ENCODE measurements at places on chromosomes 5 and 9. TPM values are rescaled to one million over a fixed set of nuclear protein-coding genes. Genes with fewer than 3 reads are reported as not detected.

DNA sequence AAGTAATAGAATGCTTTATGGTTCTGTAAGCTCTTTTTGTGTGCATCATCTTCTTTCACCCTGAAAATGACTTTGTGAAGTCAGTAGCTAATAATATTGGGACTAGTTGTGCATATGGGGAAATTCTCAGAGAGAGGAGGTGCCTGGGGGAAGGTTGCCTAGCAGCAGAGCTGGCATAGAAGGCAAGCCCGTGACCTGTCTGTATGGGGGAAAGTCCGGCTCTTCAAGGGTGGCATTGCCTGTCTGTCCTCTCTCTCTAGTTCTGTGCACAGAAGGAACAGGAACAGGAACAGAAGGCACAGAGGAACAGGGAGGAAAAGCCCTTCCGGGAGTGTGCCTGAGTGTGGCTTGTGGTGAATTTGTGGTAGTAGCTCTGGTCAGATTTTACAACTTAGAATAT, 33.1 kb downstream of the SH3GL2 start:
- no peaks in the 10 kb centered on the region for H3K36me3 ChIP-seq
- no peaks in the 10 kb centered on the region for H3K27me3 ChIP-seq
- no peak for DNase-seq
- no peak overlapping the region for H3K27ac ChIP-seq
- H3K4me3 ChIP-seq = no peak overlapping the region

DNA sequence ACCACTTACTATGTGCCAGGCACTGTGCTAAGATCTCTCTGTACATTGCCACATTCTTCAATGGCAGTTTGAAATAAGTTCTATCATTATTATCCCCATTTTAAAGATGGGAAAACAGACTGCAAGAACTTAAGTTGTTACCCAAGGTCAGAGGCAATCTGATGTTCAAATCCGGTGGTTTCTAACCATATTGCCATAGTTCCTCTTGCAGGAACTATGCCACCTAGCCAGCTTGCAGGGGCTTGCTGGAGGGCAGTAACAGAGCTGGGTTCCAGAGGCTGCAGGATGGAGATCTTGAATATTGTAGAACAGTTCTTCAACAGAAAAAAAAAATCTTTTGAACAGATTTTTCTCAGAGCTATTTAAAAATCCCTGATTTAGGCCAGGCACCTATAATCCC, 71.8 kb upstream of the TNFAIP8 start:
- H3K27ac ChIP-seq = no peak overlapping the region
- peaks cover 11% of the 10 kb centered on the region for H3K36me3 ChIP-seq
- no peak for DNase-seq
- no peaks in the 10 kb centered on the region for H3K27me3 ChIP-seq
- H3K4me3 ChIP-seq = peak overlapping the region; percentile 46

GRCh38 chr9:78958892-78959291, 612.9 kb upstream of the TLE4 start:
- no peak for DNase-seq
- H3K4me3 ChIP-seq = no peak overlapping the region
- no peaks in the 10 kb centered on the region for H3K27me3 ChIP-seq
- no peaks in the 10 kb centered on the region for H3K4me1 ChIP-seq
- H3K36me3 ChIP-seq = no peaks in the 10 kb centered on the region

The SMAD5 gene
- 5.5 TPM for total RNA-seq

GRCh38 chr5:92749943-92750342, 831.1 kb downstream of the NR2F1-AS1 start:
- H3K27ac ChIP-seq = no peak overlapping the region
- no peaks in the 10 kb centered on the region for H3K36me3 ChIP-seq
- H3K4me1 ChIP-seq = no peaks in the 10 kb centered on the region
- DNase-seq = no peak

The NSG2 gene
- not detected for total RNA-seq

GRCh38 chr9:114493521-114494184, 11.6 kb downstream of the WHRN start:
- no peaks in the 10 kb centered on the region for H3K36me3 ChIP-seq
- H3K27ac ChIP-seq = no peak overlapping the region
- H3K27me3 ChIP-seq = no peaks in the 10 kb centered on the region
- peaks cover 7% of the 10 kb centered on the region for H3K4me1 ChIP-seq
- DNase-seq = no peak
- no peak overlapping the region for H3K4me3 ChIP-seq

The REEP2 gene
- total RNA-seq = not detected

DNA sequence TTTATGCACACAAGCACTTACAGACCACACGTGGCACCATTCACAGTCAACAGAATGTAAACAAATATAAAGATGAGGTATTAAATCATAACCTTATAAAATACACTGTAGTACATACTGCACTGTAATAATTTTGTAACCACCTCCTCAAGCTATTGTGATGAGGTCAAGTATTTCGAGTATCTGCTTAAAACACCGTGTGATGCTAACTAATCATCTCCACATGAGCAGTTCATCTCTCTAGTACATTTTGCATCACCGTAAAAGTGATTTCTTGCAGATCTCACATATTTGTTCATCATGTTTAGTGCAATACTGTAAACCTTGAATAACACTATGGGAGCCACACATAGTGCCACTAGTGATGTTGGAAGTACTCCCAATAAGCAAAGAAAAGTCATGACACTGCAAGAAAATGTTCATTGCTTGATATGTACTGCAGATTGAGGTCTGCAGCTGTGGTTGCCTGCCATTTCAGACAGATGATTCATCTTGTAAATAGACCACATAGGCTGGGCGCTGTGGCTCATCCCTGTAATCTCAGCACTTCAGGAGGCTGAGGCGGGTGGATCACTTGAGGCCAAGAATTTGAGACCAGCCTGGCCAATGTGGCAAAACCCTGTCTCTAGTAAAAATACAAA, 44.3 kb downstream of the FOXB2 start:
- no peak overlapping the region for H3K27ac ChIP-seq
- H3K4me3 ChIP-seq = no peak overlapping the region
- no peak for DNase-seq
- H3K27me3 ChIP-seq = no peaks in the 10 kb centered on the region
- H3K36me3 ChIP-seq = no peaks in the 10 kb centered on the region
- H3K4me1 ChIP-seq = no peaks in the 10 kb centered on the region

- no peak overlapping the region for H3K4me3 ChIP-seq
- peaks cover 66% of the 10 kb centered on the region for H3K36me3 ChIP-seq
- peaks cover 4% of the 10 kb centered on the region for H3K4me1 ChIP-seq
- H3K27ac ChIP-seq = no peak overlapping the region
Observed at GRCh38 chr9:125153712-125154367, 10.5 kb upstream of the SCAI start.

DNA sequence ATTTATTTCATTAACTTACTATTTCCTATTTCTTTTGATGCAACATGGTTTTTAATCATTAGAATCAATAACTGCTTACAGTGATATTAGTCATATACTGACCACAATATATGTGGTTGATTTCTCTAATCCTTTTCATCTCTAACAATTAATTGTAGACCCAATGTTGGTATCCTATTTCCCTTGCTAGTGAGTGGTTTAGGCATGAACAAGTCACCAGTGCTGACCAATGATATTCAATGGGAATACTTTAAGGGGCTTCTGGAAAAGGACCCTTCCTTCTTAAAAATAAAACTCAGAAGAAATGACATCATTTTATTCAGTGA, 672.4 kb upstream of the GRAMD2B start:
- DNase-seq = no peak
- no peaks in the 10 kb centered on the region for H3K36me3 ChIP-seq
- no peaks in the 10 kb centered on the region for H3K27me3 ChIP-seq
- no peaks in the 10 kb centered on the region for H3K4me1 ChIP-seq
- H3K27ac ChIP-seq = no peak overlapping the region
- no peak overlapping the region for H3K4me3 ChIP-seq

DNA sequence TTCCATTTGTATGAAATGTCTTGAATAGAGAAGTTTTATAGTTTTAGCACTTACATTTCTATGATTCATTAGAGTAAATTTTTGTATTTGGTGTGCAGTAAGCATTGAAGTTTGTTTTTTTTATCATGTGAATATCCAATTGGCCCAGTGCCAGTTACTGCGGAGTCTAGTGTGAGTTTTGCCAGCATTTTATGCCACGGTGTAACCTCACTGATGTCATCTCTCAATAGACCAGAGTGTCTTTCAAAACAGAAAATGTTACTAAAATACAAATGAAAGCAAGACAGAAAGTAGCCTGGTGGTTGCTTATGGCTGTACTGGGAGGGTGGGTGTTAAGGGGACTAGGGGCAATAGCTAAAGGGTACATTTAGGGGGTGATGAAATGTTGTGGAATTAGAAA, 62.8 kb downstream of the IPPK start:
- no peaks in the 10 kb centered on the region for H3K4me1 ChIP-seq
- no peak overlapping the region for H3K4me3 ChIP-seq
- H3K27ac ChIP-seq = no peak overlapping the region
- no peaks in the 10 kb centered on the region for H3K27me3 ChIP-seq
- H3K36me3 ChIP-seq = peaks cover 6% of the 10 kb centered on the region

DNA sequence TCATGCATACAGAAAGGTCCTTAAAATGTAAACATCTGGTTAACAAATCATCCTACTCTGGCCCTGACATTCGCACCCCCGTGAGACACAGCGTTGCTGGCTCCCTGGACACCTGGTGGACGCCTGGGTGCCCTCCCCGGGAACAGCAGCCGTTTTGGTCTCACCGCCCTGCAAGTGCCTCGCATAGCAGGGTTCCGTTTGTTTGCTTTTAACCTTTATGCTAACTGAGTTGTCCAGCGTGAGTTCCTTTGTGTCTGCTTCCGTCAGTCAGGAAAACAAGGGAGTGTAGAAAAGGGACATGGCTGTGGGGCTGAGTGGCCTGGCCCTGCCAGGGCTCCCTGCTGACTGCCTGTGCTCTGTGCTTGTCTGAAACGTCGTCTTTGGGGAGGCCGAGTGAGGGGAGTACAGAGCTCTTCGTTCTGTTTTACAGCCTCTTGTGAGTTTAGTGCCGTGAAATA, 91.8 kb upstream of the CACNA1B start:
- no peak overlapping the region for H3K4me3 ChIP-seq
- peaks cover 68% of the 10 kb centered on the region for H3K36me3 ChIP-seq
- H3K4me1 ChIP-seq = no peaks in the 10 kb centered on the region
- H3K27ac ChIP-seq = no peak overlapping the region

The SLC12A7 gene
- 10.9 TPM for total RNA-seq

- no peaks in the 10 kb centered on the region for H3K4me1 ChIP-seq
- H3K27ac ChIP-seq = no peak overlapping the region
- H3K36me3 ChIP-seq = no peaks in the 10 kb centered on the region
Observed at GRCh38 chr9:137891588-137892423, 14.2 kb downstream of the CACNA1B start.

- peaks cover 41% of the 10 kb centered on the region for H3K4me1 ChIP-seq
- no peaks in the 10 kb centered on the region for H3K36me3 ChIP-seq
- H3K27me3 ChIP-seq = no peaks in the 10 kb centered on the region
- H3K27ac ChIP-seq = no peak overlapping the region
- no peak overlapping the region for H3K4me3 ChIP-seq
Observed at GRCh38 chr5:138545919-138546562, 3.0 kb upstream of the ETF1 start.

The SLC28A3 gene
- not detected for total RNA-seq

- no peaks in the 10 kb centered on the region for H3K36me3 ChIP-seq
- DNase-seq = no peak
- no peaks in the 10 kb centered on the region for H3K4me1 ChIP-seq
Observed at GRCh38 chr9:110912419-110913291, 125.6 kb downstream of the LPAR1 start.

GRCh38 chr9:73327149-73327548, 175.5 kb downstream of the ANXA1 start:
- H3K27ac ChIP-seq = no peak overlapping the region
- H3K36me3 ChIP-seq = no peaks in the 10 kb centered on the region
- no peak for DNase-seq
- H3K4me3 ChIP-seq = no peak overlapping the region
- H3K4me1 ChIP-seq = no peaks in the 10 kb centered on the region
- H3K27me3 ChIP-seq = no peaks in the 10 kb centered on the region

- DNase-seq = no peak
- H3K4me3 ChIP-seq = no peak overlapping the region
Observed at GRCh38 chr9:1273859-1274258, 223.7 kb downstream of the DMRT2 start.

DNA sequence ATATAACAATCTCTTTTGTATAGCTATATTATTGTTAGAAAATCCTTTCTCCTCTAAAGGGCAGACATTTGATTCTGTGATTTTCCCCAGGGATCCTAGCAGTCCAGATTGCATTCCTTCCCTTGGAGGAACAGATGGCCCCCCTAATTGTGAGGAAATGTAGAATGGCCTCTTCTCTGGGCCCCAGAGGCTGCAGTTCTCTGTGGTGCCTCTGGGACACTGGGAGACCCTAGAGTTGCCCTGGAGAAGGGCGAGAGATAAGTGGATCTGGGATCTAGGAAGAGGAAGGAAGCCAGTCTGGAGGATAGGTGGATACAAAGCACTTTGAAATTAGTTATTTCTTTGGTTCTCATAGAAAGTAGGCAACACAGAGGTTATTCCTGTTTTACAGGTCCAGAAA, 1.9 kb upstream of the HINT2 start:
- peaks cover 23% of the 10 kb centered on the region for H3K4me1 ChIP-seq
- DNase-seq = no peak
- no peak overlapping the region for H3K27ac ChIP-seq
- peaks cover 3% of the 10 kb centered on the region for H3K27me3 ChIP-seq
- no peak overlapping the region for H3K4me3 ChIP-seq

- no peak overlapping the region for H3K27ac ChIP-seq
- H3K27me3 ChIP-seq = peaks cover 3% of the 10 kb centered on the region
- H3K36me3 ChIP-seq = no peaks in the 10 kb centered on the region
- no peaks in the 10 kb centered on the region for H3K4me1 ChIP-seq
- no peak overlapping the region for H3K4me3 ChIP-seq
Observed at GRCh38 chr9:78396087-78396486, 99.2 kb downstream of the PSAT1 start.

DNA sequence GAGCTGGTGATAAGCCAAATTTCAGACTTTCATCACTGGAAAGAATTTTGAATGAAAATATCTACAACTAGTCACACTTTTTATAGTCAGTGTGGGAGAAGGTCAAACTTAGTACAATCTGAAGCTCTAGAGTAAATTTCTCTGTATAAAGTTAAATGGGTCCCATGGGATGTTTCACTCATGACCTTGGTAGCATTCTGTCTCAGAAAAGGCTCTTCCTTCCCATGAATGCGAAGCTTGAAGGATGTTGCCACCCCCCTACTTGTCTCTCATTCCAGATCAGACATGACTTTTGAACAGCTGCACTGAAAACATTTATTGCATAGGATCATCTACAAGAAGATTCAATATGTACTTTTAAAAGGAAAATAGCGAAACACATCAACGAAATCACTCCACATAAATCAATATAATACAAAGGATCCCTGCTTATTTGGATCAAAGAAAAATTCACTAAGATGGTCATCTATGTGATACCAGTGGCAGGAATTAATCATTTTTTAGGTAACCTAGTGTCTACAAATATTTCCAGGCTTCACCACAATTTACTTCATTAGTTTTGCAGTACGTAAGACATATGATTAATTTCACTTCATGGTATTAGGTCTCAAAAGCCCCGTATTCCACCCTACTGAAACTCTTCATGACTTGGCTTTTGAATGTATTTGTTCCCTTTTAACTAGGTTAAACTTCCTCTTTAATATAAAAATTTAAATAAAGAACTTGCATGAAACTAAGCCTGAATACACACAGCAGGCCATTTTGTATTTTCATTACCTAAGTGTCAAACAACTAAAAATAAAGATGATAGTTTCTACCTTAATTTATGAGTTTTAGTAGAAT, 4.4 kb downstream of the ST8SIA4 start:
- H3K27ac ChIP-seq = peak overlapping the region; percentile 92
- H3K36me3 ChIP-seq = peaks cover 19% of the 10 kb centered on the region
- H3K4me3 ChIP-seq = peak overlapping the region; percentile 99

Data from CD4-positive, CD25-positive, alpha-beta regulatory T cell (primary cell).